Activated CD4-positive, alpha-beta T cell treated with anti-CD3 and anti-CD28 coated beads, Interleukin-2, amount 50 U/mL, for 4 hours (primary cell): ENCODE measurements at places on chromosomes 7 and 10.

DNA sequence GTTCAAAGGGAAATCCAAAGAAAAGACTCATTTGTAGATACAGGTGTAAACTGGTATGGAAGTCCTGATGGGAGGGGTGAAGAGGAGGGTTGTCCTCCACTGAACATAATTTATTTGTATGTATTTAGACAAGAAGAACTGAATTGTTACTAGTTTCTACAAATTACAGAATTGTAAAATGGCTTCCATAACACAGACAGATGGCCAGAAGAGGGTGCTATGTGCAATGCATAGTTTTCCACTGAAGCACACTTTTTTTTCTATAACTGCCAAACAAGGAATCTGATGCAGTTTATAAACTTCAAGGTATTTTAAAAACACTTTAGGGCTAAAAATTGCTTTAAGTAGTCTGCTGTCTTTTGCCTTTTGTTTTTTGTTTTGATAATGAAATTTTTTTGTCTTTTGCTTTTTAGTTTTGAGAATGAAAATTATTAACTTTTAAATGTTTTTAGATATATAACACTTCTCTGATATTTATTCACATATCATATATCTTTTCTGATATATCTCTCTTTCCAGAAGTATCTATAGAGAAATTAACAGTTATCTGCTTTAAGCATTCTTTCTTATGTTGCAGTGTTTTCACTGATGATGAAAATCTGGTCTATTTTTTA is 58.5 kb downstream of the PHYHIPL start:
- no peak for DNase-seq

DNA sequence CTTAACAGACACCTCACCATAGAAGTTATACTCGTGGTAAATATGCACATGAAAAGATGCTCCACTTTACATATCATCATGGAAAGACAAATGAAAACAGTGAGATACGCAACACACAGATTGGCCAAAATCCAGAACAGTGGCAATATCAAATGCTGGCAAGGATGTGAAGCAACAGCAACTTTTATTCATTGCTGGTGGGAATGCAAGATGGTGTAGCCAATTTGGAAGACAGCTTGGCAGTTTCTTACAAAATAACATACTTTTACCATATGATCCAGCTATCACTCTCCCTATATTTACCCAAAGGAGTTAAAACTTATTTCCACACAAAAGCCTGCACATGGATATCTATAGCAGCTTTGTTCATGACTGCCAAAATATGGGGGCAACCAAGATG is 46.4 kb downstream of the SGCE start:
- no peak for DNase-seq

GRCh38 chr10:1978584-1978983 is 241.3 kb upstream of the ADARB2 start:
- no peak for DNase-seq

GRCh38 chr7:67661-68395 is 124.5 kb upstream of the FAM20C start:
- no peak for DNase-seq

DNA sequence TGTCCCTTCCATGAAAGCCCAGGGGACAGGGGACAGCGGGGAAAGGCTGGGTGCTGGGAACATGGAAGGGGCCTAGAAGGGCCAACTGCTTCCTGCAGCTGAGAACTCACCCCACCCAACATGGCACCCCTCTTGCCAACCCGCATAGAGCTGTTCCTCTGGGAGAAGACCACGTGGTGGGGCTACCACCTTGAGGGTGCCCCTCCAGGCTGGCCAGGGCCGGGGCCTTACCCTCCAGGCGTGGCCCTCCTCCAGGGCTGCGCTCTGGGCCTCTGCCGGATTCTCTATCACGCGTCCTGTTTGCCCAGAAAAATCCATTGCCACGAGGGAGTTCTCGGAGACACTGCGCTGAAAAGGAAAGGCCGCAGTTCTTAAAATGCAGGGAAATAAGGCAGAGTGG is 39.9 kb upstream of the DDC start:
- no peak for DNase-seq

GRCh38 chr10:1367938-1368841 is 312.0 kb downstream of the WDR37 start:
- DNase-seq: no peak

DNA sequence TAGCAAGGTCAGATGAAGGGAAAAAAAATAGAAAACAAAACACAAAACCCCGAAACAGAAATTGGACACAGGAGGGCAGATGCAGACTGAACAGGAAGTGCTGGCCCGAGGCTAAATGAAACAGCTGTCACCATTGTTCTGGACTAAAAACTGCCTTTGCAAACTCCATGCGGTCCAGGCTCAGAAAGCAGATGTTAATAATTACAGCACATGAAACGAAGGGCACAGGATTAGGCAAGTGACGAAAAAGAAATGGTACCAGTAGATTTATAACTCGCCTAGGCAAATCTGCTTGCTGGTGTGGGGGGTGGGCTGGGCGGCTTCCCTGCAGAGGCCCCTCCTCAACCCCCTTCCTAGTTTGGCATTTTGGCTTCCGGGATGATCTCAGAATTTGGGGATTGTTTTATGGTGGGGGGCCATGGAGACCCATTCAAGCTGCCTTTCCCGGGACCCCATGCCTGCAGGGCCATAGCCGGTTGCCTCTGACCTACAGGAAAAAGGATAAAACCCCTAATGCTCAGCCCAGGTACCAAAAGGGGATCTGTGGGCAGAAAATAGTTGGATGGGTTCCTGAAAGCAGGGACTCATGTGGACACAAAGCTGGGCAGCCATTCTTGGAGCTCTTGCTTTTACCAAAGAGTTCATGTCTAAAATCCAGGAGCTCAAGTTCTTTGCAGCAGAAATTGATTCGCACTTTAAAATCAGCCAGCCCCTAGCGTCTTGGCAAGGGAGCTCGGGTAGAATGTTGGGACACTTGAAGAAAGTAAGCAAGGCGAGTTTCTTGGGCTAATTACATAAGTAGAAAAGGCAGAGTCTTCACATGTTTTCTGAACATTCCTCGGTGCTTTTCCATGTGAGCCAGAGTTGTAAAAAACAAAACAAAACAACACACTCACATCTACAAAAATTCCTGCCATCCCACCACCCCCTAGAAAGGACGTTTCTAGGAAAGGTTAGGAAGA is 39.0 kb upstream of the EMX2 start:
- DNase-seq: no peak

- no peak for DNase-seq
Measured at GRCh38 chr10:82529062-82529461, 654.1 kb downstream of the NRG3 start.

DNA sequence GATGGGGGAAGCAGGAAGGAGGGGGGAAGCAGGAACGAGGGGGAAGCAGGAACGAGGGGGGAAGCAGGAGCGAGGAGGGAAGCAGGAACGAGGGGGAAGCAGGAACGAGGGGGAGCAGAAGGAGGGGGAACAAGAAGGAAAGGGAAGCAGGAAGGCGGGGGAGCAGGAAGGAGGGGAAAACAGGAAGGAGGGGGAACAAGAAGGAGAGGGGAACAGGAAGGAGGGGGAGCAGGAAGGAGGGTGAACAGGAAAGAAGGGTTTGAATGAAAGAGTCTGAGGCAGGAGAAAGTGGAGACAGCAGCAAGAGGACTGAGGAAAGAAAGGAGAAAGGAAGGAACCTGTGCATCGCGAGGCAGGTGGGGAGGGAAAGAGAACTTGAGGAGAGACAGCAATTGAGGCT is 256.6 kb downstream of the PTEN start:
- DNase-seq: no peak

GRCh38 chr10:8981277-8981676 is 926.8 kb downstream of the GATA3 start:
- no peak for DNase-seq

DNA sequence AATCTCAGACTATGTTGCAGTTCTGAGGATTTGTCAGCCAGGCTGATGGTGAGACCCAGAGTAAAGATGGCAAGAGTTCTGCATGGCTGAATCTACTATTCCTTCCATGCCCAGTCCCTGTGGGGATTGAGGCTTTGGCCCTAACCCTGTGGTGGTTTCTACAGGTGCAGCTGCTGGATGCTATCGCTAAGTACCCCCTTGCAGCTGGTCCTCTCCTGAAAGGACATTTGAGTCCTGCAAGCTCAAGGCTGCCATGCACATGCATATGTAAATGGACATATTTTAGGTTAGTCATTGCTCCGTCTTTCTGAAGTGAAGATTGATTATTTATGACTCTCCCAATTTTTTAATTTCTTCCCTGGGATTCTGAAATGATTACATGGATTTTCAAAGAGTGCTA is 1122.2 kb upstream of the CELF2 start:
- no peak for DNase-seq

GRCh38 chr7:38222481-38223096 is 44.5 kb downstream of the STARD3NL start:
- DNase-seq: no peak

DNA sequence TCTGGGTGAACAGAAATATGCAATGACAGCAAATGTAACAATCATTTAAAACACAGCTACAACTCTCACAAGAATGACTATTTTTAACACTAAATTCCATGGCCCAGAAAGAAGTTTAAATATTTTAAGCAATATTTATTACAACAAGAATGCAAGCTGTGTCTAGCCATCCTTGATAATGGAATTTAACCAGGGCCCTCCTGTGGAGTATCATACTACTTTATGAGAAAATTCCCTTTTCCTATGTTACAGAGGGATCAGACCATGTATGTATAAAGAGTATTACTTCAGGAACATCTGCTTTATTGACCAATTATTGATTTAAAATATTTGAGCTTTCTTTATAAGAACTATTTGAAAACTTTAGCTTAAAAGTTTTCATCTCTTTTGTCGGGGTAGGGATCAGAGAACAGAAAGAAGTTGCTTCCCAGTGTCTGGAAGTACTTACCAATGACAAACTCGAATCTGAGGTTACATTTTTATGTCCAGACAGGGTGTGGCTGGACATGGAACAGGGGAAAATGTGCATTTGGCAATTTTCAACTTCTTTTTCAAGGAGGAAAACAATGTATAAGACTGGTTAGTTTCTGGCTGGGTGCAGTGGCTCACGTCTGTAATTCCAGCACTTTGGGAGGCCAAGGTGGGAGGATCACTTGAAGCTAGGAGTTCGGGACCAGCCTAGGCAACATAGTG is 48.3 kb upstream of the NRBF2 start:
- DNase-seq: no peak

- DNase-seq: no peak
Measured at GRCh38 chr7:8120390-8121058, 141.4 kb downstream of the ICA1 start.

- DNase-seq: no peak
Measured at GRCh38 chr10:6231146-6231545, 28.4 kb downstream of the PFKFB3 start.

DNA sequence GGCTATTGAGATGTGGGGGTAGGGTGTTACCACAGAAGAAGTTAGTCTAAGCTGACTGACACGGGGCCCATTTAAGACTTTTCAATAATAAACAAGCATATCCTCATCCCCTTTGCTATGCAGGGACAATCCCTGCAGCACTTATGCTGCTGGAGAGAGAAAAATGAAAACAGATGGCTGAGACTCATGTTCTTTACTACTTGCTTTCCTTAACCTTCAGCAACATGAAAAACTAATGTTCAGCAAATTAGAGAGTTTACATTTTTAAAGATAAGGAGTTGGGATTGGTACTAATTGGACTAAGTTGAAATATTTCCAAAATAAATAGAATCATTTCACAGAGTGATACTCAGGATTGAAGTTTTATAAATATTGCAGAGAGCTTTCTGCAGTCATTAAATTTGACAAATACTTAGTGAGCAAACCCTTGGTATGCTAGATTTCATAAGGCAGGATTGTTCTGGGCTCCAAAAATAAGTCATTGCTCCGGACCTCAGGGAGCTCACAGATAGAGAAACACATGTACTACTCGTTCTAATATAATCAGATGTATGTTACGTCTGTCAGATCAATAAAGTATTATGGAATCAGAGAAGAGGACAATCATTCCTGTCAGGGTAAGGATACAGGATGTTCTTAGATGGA is 147.1 kb upstream of the LRRN3 start:
- no peak for DNase-seq

- no peak for DNase-seq
Measured at GRCh38 chr10:77007834-77008233, 629.8 kb downstream of the KCNMA1 start.

GRCh38 chr10:89615112-89615511 is 29.9 kb downstream of the PANK1 start:
- no peak for DNase-seq

GRCh38 chr10:99285881-99286280 is 43.3 kb upstream of the CNNM1 start:
- DNase-seq: no peak

- no peak for DNase-seq
Measured at GRCh38 chr7:46485481-46486065, 564.5 kb upstream of the IGFBP3 start.

DNA sequence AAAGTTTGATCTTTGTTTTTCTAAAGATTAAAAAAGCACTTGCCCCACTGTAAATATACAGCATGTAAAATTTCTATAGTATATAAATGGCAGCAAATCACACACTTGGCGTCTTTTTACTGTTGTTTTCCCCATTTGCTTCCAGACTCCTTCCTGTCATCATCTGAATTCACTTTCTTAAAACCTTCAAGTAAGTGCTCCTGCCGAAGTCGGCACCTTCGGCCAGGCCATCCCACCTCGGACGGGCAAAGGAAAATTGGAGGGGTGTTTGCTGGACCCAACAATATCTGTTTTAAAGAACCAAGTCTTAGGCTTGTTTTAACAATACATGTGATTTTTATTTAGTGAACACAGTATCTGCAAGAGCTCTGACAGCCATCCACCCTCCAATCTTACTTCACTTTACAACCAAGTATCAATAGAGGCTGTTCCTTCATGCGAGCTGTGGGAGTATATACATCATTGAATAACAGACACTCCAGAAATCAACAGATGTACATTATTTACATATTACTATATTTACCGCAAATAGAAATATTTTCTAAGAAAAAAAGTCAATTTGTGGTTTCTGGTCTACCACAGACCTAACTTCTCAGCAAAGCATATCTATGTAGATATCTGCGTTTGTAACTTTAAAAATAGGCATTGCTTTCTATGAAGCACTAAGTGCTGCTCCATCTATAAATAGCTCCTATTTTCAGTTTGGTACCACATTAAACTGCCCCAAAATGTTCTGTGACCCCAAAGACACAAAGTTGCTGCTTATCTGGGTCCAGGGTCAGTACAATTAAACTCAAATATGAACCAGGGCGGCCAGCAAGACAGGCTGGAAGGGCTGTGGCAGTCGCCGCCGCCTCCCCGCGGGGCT is 110.7 kb downstream of the CYTH3 start:
- no peak for DNase-seq

DNA sequence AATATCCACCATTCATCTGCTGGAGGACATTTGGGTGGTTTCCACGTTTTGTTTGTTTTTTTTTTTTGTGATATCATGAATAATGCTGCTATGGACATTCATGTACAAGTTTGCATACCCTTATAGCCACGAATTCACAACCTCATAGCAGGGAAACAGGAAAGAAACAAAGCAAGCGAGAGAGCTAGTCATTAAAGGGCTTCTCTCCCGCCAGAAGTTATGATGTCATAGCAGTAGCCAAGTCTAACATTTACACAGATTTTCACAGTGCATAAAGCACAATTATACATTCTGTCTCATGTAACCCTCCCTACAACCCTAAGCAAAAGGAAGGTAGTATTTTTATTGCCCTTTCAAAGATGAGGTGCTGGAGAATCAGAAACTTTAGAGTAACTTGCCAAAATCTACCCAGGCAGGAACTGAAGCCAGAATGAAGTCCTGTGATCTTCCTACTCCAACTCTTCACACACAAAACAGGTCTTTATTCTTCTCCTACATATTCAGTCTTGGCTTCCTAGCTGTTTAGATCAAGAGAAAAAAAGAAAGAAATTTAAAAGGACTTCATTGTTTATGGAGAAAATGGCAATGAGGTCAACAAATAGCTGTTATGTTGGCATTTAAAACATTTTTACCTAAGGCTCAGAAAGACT is 33.9 kb upstream of the GPAM start:
- DNase-seq: no peak

GRCh38 chr10:3778692-3779157 is 6.3 kb downstream of the KLF6 start:
- no peak for DNase-seq
